SW 1271 (cell line): ENCODE measurements at places on chromosomes 16 and 17.

GRCh38 chr17:80166446-80166845, 3.4 kb upstream of the CARD14 start:
- no peak for DNase-seq

DNA sequence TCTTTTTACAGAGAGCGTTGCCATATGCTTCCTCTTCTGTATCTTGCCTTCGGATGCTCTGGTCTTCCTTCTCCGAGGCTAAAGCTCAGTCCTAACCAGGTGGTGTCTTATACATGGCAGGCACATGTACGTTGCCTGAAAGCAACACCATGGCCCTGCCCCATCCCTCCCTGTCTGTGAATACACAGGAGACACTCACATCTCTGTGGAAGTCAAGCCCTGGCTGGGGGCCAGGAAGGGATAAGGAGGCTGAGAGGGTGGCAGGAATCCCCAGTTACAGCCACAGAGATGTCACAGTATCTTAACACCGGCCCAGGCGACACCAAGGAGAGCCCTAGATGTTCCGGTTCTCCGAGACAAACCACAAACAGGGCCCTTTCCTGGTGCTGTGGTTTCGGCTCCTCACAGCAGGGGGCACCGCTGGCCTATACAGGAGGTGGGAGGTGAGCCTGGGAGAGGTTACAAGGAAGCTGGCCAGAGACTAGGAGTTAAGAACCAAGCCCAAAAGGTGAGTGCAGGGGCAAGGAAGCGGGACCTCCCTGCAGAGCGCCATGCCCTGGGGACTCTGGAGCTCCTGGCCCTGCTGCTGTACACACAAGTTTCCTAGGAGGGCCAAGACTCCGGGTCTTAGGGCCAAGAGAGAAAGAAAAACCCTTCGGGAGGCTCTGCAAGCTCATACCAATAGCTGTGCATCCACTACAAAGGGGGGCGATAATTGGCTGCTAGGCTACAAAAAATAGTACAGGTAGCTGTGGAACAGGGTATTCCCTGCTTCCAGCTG, 41.7 kb downstream of the SRL start:
- DNase-seq = peak; percentile 7

- DNase-seq = no peak
Observed at GRCh38 chr17:65054602-65055001, 1.9 kb downstream of the GNA13 start.

DNA sequence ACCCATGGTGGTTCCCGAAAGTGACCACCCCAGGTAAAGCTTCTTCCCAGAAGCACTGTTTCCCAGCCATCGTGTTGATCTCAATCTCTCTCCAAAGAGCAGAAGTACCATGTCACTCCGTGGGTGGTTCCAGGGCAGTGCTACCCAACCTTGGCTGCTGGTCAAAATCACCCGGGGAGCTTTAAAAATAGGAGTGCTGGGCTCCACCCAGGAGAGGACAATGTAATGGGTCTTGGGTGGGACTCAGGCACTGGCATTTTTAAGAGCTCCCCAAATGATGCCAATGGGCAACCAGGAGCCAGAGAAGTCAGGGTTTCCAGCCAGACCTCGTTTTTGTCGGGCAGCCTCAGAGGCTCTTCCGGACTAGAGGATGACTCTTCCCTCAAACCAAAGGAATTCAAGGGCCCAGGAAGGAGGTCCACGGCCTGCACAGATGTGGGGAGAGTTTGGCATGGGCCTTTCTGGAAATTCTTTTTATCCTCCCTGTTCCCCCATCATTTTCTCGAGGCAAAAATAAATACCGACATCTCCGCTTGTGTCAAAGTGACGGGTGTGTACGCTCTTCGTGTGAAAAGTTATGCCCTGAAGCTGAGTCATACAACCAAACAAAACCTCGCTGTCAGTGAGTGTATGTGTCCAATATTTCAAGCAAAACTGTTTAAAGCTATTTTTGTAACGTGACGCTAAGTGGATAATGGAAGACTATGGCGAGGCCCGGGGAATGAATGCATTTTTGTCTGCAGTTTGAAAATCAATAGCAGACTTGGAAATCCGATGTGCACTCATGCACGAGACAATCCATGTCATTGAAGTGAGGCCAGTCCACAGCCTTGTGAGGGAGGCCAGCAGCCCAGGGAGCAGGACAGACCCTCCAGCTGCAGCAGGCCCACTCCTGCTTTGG, 364.1 kb downstream of the FOXL1 start:
- no peak for DNase-seq

DNA sequence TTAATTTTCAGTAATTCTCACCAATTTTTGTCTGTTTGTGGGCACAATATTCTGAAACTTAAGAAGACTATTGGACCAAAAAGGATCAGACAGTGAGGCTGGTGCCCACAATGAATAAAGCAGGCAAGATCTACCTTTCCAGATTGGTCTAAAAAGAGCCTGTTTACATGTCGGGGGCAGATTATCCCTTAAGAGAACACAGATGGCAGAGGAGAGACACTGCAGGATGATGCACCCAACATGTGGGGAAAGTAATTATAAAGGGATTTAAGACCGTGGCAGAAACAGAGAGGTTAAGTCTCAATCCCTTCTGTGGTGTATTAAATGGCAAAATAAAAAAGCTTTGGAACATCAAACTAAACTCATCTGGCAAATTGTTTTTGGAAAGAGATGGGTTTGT, 331.8 kb upstream of the CDH11 start:
- DNase-seq = no peak

GRCh38 chr16:50329446-50330189, 39.2 kb downstream of the BRD7 start:
- DNase-seq = no peak

GRCh38 chr17:9205520-9206409, 184.5 kb downstream of the NTN1 start:
- DNase-seq = no peak

DNA sequence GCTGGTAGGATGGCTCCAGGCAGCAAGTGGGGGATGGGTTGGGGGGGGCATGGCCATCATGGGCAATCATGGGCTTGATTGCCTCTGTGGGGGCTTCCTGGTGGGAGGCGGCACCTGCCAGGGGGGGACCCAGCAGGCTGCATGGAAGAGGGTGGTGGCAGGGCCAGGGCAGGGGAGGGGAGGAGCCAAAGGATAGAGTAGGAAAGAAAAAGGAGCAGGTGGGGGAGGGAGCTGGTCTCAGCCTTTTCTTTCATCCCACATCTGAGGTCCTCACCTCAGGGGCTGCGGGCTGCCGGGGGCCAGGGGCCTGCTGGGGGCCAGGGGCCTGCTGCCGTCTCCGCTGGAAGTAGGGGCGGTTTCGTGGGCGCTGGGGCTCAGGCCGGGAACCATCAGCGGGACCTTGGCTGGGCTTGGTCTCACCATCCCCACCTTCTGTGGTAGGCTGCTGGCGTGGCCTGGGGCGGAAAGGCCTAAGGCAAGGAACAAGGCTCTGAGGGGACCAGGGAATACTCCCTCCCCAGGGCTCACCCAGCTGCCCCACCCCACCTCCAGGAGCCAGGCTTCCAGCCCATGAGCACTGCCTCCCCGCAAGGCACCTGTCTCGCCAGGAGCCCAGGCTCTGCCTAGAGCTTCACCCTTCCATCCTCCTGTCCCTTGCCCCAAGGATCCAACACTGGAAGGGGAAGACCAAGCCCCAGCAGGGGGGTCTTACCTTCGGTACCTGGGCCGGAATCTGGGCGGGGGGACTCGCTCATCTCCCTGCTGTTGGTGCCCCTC, 5.0 kb downstream of the YBX2 start:
- DNase-seq = no peak
